Urothelium cell line (cell line): ENCODE measurements at places on chromosomes 3 and 15.

DNA sequence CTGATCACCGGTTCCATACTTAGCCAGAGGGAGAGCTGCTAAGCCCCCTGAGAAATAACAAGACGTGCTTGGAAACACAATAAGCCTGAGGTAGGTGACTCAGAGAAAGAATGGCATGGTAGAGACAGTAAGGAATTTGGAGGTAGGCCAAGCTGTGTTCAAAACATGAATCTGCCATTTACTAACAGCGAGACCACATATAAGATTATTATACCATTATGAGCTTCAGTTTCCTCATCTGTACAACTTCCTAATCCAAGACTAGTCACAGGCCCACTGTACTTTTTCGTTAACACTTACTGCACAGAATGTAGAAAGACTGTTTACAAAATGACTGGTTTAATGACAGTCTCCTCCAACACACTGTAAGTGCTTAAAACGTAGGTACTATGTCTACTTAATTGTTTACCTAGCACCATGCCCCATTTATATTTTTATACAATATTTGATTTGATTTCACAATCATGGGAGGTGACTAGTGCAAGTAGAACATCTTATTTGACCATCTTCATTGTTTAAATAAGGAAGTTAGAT, 25.7 kb downstream of the ATOSA start:
- DNase-seq = peak; percentile 35

- no peak for DNase-seq
Observed at GRCh38 chr3:36220173-36220572, 160.1 kb upstream of the STAC start.

DNA sequence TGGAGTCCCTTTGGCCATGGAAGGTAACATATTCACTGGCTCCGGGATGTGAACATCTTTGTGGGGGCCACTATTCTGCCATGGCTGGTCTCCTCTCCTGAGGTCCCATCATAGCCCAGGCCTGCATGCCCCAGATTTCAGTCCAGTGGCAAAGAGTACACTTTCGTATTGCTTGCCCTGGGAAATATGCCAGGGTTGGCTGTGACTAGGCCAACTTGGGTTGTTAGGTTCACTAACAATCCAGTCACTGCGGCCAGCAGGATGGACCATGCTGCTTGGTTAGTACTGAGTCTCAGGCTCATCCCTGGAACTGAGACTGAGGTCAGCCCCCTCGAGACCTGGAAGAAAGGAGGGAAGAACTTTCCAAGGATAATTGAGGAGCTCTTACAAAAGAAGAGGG, 9.8 kb upstream of the EEFSEC start:
- DNase-seq = no peak

GRCh38 chr3:187782006-187782405, 36.7 kb upstream of the BCL6 start:
- DNase-seq = no peak

DNA sequence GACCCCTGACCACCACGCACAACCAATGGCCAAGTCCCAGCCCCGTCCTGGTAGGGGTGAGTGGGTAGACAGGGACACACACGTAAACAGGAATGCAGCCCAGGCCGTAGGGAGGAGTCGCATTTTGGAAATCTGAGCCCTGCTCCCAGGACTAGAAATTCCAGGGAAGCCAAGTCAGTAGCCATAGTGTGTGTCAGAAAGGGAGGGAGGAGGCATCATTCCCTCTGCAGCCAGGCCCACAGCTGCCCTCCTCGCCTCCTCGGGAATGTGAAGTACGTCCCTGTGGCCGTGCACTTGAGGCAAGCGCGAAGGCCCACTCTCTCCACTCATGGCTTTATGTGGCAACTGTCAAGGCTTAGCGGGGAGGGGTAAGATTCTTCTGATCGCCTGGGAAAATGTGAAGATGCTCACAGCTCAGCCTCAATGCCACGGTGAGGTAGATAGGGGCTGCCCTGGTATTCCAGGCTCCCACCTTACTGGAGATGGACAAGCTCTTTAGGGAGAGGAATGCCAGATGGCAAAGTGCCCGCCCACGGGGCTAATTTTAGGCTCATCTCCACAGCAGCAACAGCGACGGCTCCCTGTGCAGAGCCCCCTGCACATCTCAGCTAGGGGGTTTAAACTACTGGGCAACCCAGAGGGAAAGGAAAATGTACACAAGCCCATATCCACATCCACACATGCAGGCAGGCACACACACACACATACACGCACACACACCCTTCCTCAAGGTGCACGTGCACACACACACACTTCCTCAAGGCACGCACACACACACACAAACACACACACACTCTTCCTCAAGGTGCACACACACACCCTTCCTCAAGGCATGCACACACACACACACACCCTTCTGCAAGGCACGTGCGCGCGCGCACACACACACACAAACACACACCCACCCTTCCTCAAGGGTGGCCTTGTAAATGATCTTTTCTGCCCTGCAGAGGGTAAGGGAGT, 65.5 kb downstream of the ADCY5 start:
- DNase-seq = peak; percentile 79

GRCh38 chr3:50588759-50589433, 19.6 kb downstream of the HEMK1 start:
- DNase-seq = no peak

- no peak for DNase-seq
Observed at GRCh38 chr3:150232992-150233451, 175.1 kb upstream of the TSC22D2 start.
